Activated T-helper 9 cell treated with anti-CD3 and anti-CD28 coated beads, Interleukin-2, amount 50 U/mL, for 16 hours (primary cell): ENCODE measurements at places on chromosomes 3 and 15.

DNA sequence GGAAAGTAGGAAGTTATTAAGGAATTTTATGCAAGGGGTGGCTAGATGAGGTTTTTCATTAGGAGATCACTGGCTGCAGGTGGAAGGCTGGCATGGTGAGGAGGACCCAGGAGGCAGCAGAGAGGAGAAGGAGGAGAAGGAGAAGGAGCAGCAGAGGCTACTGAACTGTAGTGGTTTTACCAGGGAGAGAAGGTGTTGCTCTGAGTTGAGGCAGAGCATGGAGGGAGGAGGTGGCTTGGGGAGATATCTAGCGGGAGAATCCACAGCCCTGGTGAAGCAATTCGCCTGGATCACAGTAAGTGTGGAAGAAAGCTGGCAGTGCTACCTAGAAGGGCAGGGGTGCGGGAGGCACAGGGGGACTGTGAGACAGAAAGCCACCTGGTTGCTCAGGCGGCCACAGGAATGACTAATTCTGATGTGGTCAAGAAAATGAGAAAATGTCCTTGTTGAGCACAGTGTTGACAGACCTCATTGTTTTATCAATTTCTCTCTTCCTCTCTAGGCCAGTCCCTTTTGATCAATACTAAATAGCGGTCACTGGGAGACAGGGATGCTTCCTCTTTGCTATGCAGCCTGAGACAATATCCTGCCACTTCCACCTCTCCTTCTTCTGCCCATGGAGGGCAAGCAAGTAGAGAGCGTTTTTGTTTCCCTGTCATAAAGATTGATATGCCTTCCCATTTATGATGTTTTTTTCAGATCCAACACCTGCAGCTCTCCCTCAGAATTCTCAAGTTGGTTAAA, 94.6 kb downstream of the EEFSEC start:
- no peak for DNase-seq

DNA sequence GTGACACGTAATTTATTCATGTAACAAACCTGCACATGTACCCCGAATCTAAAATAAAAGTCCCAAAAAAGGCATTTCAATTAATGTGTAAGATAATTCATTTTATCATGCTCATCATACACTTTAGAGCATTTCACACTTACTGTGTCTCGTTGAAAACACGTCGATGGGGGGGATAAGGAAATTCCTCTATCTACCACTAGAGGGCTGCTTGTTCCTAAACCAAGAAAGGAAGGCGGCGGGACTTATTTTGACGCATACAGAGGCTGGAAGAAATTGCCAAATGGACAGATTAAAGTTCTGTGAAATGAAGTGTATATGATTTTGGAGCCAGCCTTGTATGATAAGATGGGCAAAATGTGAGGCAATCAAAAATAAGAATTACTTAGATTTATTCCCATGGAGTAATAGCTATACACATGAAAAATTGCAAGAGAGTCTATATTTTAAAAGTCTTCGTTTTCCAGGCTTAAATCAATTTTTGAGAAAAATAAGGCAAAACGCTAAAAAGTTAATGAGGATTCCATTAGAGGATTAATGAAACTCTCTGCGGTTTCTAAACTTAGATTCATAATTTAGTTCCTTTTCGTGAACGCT, 346.8 kb downstream of the CNTN3 start:
- DNase-seq = no peak

DNA sequence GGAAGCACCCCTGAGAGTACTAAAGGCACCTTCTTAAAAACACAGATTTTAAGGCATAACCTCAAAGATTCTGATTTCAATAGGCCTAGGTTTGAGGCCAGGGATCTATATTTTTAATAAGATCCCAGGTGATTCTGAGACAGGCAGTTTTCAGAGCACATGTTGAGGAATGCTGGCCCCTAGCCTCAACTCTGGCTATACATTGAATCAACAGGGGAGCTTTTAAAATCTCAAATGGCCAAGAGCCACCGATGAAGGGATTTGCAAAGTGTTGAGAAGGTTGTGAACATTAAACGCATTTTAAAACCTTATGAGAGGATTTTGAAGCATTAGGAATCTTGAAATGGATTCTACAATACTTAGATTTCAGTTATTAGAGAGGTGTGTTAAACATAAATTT, 268.8 kb upstream of the ARHGEF26 start:
- no peak for DNase-seq

GRCh38 chr15:40151991-40152390, 8.9 kb upstream of the BUB1B start:
- no peak for DNase-seq

GRCh38 chr15:95262866-95263564, 1031.7 kb downstream of the MCTP2 start:
- no peak for DNase-seq

DNA sequence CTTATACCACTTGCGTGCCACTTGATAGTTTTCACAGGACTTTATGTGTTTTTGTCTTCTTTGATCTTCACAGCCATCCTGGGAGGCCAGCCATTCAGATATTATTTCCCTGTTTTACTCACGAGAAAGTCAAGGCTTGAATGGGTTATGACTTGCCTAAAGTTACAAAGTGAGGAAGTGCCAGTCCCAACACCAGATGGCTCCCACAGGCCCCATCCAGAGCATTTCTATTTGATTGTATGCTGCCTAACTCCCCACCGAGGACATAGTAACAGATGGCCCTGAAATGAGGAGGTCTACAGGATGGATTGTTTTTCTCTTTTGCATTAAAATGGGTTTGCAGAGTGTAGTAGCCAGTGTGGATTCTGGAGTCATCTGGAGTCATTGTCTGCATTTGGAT, 74.5 kb downstream of the SPTSSB start:
- DNase-seq = no peak

- DNase-seq = no peak
Measured at GRCh38 chr3:49883998-49884397, 14.3 kb upstream of the CAMKV start.

DNA sequence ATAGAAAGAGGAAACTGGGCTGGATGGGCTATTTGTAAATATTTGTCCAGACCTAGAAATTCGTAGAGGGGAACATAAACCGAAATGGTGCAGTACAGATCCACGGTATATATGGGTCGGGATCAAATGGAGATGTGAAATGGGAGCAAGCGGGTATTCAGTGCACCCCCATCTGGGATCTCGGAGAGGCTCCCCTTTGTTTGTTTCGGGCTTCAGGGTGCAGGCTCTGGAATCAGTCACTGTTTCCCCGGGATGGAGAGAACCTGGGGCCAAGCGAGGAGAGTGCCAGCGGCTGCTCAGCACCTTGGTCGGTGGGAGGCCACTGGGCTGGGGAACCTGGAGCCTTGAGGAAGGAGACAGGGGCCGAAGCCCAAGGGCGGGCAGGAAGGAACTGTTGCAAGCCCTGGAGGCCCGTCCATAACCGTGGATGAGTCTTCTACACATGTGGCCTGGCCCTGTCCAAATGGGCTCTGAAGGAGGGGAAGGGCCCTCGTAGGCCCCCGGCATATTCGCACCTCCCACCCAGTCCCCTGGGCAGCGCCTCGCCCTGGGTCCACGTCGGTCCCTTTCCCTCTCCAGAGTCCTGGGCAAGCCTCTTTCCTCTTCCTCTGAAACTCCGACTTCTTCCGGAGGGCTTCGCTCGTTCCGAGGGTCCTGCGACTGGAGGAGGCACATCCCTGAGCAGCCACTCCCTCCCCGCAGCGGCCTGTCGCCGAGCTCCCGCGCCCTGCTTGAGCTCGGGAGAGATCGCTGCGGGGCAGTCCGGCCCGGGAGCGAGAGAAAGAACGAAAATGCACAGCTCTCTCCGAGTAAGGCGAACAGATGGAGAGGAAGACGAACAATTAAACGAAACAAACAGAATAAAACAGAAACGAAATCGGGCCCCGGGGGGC, 3.0 kb downstream of the ISL2 start:
- no peak for DNase-seq

DNA sequence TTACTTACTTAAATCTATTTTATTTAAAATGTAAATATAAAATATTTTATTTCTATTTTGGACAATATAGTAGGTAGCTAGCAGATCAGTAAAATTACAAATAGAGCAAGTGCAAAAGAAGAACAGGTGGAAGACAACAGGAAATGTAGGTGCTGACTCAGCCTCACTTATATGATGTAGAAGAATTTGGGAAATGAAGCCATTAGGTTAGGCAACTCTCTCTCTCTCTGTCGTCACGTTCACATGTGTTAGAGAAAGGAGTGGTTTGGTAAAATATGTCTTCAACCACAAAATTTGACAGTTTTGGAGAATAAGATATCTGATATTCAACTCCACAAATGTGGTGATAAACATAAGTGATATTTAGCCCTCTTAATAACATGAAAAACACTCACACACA, 532.5 kb upstream of the KCNMB2 start:
- DNase-seq = no peak

GRCh38 chr3:42117175-42118008, 26.2 kb downstream of the TRAK1 start:
- no peak for DNase-seq

DNA sequence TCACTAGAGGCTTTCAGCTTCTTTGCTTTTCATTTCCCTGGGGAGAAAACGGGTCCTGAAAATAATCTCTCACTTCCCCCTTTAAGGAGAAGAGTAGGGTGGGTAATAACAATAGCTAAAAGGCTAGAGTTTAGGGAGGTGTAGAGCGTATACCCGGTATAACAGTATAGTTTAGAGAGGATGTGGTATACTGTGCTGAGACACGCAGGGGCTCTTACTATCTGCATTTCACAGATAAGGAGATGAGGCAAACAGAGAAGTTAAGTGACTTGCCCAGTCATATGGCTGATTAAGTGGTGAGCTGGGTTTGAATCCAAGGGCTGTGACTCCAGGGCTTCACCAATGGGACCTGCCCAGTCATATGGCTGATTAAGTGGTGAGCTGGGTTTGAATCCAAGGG, 15.0 kb upstream of the KCNMB3 start:
- no peak for DNase-seq

GRCh38 chr3:73622091-73622805, 2.5 kb downstream of the PDZRN3 start:
- DNase-seq = no peak

- DNase-seq = no peak
Measured at GRCh38 chr3:20604659-20605058, 418.7 kb upstream of the SGO1 start.

- no peak for DNase-seq
Measured at GRCh38 chr3:186367631-186368030, 5.6 kb upstream of the DGKG start.

GRCh38 chr15:56168394-56168793, 75.3 kb downstream of the RFX7 start:
- DNase-seq = no peak

GRCh38 chr3:50195501-50196252, 4.3 kb downstream of the GNAT1 start:
- no peak for DNase-seq

GRCh38 chr3:132681421-132681820, 21.3 kb downstream of the UBA5 start:
- DNase-seq = no peak

DNA sequence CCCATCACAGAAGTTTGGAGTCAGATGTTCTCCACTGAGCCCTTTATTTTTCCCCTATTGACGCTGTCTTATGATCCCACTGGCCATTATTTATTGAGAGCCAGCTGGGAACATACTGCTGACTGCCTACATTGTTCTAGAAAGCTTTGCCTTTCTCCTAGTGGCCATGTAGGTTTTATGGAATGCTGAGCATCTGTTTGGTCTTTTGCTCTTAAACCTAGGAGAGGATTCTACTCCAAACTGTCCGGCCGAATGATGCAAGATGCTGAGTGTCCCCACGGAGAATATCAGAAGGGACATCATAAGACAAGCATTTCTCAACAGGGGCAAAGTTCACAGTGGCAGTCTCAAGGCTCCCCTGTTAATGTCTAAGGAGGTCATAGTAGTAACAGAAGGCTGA, 171.4 kb downstream of the ARRDC4 start:
- no peak for DNase-seq

DNA sequence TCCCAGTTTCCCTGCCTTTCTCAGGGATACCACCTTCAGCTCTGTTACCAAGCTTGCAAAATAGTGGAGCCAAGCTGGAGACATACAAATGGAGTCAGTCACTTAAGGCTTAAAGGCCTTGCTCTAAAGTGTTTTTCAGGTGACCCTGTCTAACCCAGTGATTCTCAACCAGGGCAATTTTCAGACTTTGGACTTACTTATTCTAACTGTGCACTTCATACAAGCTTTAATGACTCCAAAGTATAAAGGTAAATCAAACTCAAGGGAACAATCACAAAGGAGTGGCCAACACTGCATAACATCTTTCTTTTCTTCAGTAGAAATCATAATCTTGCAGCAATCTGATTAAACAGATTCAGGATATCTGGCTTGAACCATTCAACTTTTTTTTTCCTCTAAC, 9.4 kb downstream of the ANO10 start:
- no peak for DNase-seq

DNA sequence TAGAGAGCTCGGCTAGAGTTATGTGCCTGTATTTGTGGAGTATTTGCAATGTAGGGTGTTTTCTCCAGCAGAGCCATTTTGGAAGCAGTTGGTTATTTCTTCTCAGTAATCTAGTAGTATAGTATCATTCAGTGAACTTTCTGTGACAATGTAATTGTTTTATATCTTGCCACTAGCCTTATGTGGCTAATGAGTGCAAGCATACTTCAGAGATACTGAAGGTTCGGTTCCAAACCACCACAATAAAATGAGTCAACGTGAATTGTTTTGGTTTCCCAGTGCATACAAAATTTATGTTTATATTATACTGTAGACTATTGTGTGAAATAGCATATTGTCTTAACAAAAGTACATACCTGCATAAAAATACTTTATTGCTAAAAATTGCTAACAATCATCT, 286.9 kb upstream of the TBL1XR1 start:
- DNase-seq = no peak
